Activated CD8-positive, alpha-beta memory T cell treated with anti-CD3 and anti-CD28 coated beads, Interleukin-2, amount 10 ng/mL, durations not matched to agents 7 days and 5 days (primary cell): ENCODE measurements at places on chromosomes 4 and X. TPM values are rescaled to one million over a fixed set of nuclear protein-coding genes. Genes with fewer than 3 reads are reported as not detected.
A peak's percentile ranks its signal among the peaks of the same experiment; 100 is the strongest.

The TEC gene
- 3.0 TPM for total RNA-seq

DNA sequence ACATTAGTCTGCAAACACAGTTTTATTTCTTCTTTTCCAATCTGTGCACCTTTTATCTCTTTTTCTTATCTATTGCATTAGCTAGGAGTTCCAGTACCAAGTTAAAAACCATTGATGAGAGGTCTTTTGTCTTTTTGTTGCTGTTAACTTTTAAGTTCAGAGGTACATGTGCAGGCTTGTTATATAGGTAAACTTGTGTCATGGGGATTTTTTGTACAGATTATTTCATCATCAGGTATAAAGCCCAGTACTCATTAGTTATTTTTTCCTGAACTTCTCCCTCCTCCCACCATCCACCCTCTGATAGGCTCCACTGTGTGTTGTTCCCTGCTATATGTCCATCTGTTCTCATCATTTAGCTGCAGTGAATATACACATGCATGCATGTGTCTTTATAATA is 349.9 kb downstream of the PDHA2 start:
- no peaks in the 10 kb centered on the region for H3K4me1 ChIP-seq
- H3K36me3 ChIP-seq, result no peaks in the 10 kb centered on the region
- no peak overlapping the region for H3K4me3 ChIP-seq
- no peak overlapping the region for H3K27ac ChIP-seq
- DNase-seq, result no peak
- no peaks in the 10 kb centered on the region for H3K27me3 ChIP-seq

DNA sequence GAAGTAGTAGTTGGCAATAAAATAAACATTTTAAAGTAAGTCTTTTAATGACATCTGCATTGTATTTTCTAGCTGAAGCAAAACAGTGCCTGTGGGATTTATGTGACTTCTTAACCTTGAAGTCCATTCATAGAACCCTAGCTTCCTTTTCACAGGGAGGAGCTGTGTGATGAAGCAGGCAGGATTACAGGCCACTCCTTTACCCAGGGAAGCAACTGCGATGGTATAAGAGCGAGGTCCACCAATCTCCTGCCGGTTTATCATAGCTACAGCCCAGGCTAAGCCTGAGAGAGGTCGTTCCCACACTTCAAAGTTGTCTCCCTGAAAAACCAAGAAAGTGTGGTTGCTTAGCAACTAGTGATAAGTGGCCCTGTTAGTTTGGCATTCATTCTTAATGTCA is 7.0 kb downstream of the RPL36A start:
- no peak for DNase-seq
- peaks cover 19% of the 10 kb centered on the region for H3K4me1 ChIP-seq
- peak overlapping the region; percentile 5 for H3K27ac ChIP-seq

DNA sequence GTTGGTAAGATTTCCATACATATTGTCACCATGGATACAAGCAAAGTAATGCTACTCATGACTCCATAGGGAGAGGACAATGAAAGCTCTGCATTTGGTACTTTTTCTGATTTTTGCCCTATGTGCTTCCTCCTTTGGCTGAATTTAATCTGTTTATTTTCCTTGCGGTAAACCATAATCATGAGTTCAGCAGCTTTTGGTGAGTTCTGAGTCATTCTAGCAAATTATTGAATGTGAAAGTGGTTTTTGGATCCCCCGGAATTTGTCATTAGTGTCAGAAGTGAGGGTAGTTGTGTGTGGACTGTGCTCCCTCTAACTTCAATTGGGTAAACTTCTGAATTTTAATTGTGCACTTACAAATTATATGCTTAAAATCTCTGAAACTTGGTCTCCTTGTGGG is 170.3 kb downstream of the MOSPD2 start:
- peaks cover 13% of the 10 kb centered on the region for H3K27me3 ChIP-seq
- DNase-seq, result no peak
- no peaks in the 10 kb centered on the region for H3K36me3 ChIP-seq
- no peak overlapping the region for H3K27ac ChIP-seq
- peaks cover 6% of the 10 kb centered on the region for H3K4me1 ChIP-seq

DNA sequence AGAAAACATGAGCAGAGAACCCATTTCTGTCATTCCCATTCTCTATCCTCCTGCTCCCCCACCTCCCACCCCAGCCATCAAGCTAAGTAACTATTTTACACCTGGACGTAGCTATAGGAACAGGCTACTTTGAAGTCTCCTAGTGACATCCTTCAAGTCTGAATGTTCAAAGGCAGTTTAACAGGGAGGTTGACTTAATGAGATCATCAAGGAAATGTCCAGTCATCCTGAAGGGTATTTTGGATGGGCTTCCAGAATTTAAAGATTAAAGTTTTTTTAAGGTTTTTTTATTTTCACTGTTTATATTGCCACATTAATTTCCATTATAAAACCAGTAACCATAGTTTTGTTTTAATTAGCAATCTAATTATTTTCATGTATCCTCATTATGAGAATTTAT is 41.1 kb downstream of the HPF1 start:
- peaks cover 5% of the 10 kb centered on the region for H3K4me1 ChIP-seq
- H3K27ac ChIP-seq, result no peak overlapping the region
- H3K4me3 ChIP-seq, result no peak overlapping the region

The CENPVL1 gene
- not detected for total RNA-seq

The CXCL1 gene
- total RNA-seq, result not detected

DNA sequence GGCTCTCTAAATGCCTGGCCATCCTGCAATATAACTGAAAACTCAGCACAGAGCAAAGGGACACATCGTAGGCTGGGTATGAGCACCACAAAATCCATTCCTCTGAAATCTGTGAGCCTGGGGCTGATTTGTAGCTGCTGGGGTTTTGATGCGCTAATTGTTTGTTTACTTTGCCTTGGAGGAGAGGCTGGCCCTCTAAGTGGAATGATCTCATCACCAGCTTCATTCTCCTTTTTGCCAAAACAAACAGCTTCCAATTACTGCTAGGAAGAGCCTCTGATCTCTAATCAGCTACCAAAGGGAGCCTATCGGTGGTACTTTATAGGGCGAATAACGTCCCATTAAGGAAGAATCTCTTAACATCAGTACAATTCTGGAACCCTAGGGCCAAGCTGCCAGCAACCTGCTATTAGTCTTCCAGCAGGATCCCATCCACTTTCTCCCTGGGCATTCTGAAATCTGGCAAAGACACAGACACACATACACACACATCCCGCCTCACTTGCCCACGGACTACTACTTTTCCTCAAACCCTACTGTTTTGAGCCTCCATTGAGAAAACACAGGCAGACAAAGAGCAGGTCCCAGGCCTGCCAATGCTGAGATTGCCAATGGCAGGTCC is 5.8 kb downstream of the ANOS1 start:
- DNase-seq, result no peak
- no peaks in the 10 kb centered on the region for H3K36me3 ChIP-seq
- no peaks in the 10 kb centered on the region for H3K4me1 ChIP-seq
- no peak overlapping the region for H3K4me3 ChIP-seq
- H3K27ac ChIP-seq, result no peak overlapping the region

The C4orf36 gene
- total RNA-seq, result not detected

The SLIT2 gene
- total RNA-seq, result not detected

GRCh38 chr4:47612116-47613023 is 127.3 kb downstream of the ATP10D start:
- no peaks in the 10 kb centered on the region for H3K4me1 ChIP-seq
- peaks cover 6% of the 10 kb centered on the region for H3K27me3 ChIP-seq
- H3K4me3 ChIP-seq, result no peak overlapping the region
- no peak overlapping the region for H3K27ac ChIP-seq

DNA sequence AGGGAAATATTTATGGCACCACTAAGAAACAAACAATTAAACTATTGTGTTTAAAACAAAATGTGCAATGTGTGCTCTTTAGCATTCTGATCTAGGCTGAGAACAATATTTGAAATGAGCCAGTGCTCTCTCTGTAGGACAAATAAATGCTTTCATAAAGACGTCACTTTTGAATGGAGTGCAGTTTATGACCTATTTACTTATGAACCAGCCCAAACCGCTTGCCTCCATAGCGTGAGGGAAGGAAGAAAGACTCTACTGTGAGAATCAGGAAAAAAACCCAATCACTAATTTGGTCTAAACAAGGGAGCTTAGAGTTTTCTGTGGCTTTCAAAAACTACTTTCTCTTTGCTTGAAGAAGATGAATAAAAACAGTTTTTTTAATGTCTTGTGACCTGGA is 39.4 kb downstream of the SAT1 start:
- no peak overlapping the region for H3K4me3 ChIP-seq
- H3K4me1 ChIP-seq, result peaks cover 12% of the 10 kb centered on the region
- H3K36me3 ChIP-seq, result no peaks in the 10 kb centered on the region
- no peak overlapping the region for H3K27ac ChIP-seq

DNA sequence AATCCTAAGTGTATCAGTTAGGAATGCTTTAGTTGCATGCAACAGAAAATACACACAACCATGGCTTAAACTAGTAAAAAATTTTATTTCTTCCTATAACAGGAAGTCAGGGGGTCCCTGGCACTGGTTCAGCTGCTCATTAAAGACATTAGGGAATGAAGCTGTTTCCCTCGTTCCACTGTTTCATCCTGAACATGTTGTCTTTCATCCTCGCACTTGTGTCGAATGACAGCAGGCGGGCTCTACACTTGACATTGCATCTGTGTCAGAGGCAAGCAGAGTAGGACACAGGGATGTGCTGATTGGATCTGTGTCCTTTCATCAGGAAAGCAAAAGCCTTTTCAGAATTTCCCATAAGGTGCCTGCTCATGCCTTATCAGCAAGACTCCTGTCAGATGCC is 22.8 kb upstream of the C1QTNF7 start:
- H3K27me3 ChIP-seq, result peaks cover 6% of the 10 kb centered on the region
- H3K4me3 ChIP-seq, result no peak overlapping the region
- peaks cover 21% of the 10 kb centered on the region for H3K4me1 ChIP-seq

The PNMA6F gene
- total RNA-seq, result not detected

- no peaks in the 10 kb centered on the region for H3K36me3 ChIP-seq
- peak within 1 kb of the TSS; percentile 69 for H3K27ac ChIP-seq
- peak; percentile 92 for DNase-seq
- H3K27me3 ChIP-seq, result peaks cover 24% of the 10 kb centered on the region
- H3K4me3 ChIP-seq, result peak within 1 kb of the TSS; percentile 83
Observed at GRCh38 chr4:39638354-39639239, at the start of gene SMIM14. Gene SMIM14 (minus strand): TSS chr4:39638865. CDS start chr4:39605145, 33,720 bp downstream.

The F8A1 gene
- 56.9 TPM for total RNA-seq

- H3K27me3 ChIP-seq, result no peaks in the 10 kb centered on the region
- H3K4me1 ChIP-seq, result no peaks in the 10 kb centered on the region
Observed at GRCh38 chr4:187544461-187545053, 451.0 kb upstream of the ZFP42 start.

The CHRNA9 gene
- not detected for total RNA-seq

The HTN1 gene
- total RNA-seq, result not detected

DNA sequence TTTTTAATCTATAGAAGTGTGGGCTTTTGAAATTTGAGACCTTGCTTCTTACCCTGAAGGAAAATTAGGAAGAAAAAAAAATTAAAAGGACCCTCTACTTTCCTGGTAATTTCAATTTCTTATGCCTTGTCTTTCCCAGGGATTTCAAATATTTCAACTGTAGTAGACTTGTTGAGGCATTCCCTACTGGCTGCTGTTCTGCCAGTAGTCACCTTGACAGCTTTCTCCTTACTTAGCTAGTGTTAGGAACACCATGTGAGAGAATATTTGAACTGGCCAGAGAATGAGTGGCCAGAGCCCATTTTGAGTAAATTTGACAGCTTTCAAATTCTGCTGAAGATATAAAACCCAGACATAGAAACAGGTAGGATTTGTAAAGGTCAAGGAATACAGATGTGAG is 24.0 kb upstream of the GBA3 start:
- no peaks in the 10 kb centered on the region for H3K36me3 ChIP-seq
- H3K4me1 ChIP-seq, result peaks cover 9% of the 10 kb centered on the region
- no peak for DNase-seq
- no peaks in the 10 kb centered on the region for H3K27me3 ChIP-seq

- H3K27me3 ChIP-seq, result peaks cover 2% of the 10 kb centered on the region
- DNase-seq, result no peak
- no peaks in the 10 kb centered on the region for H3K36me3 ChIP-seq
- H3K4me3 ChIP-seq, result no peak overlapping the region
Observed at GRCh38 chr4:82761229-82761628, 37.4 kb downstream of the SCD5 start.

The CXCL9 gene
- total RNA-seq, result 0.07 TPM

The POLN gene
- total RNA-seq, result 5.6 TPM

The PDZD4 gene
- 0.12 TPM for total RNA-seq

DNA sequence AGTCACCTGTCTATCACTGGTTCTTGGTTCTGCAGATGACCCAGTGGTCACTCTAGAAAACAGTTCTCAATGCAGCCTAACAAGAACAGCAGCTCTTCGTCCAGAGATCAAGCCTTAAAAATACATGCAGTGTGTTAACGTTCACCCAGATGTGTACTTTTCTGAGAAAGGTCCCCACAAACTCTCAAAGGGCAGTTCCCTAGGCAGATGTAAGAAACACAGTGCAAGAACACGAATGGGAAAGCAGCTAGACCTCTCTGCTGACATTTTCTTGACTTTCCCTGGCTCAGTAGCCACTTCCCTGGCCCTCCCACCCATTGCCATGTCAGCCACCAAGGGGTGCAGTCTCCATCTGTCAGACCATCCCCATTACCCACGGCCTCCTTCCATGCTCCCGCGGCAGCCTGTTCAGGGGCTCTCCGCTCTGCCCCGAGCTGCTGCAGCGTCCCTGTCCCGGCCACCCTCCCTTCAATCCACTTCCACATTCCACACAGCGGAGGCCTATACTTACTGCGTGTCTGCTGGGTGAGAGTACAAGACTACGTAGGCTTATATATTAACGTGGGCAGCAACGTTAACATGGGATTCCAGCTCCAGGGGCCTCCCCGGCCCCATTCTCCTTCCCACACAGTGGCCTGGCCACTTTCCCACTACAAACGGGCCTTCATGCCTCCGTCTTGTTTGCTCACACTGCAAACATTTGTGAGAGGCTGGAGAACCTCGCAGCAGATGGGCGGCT is 34.3 kb downstream of the IRF2 start:
- peaks cover 47% of the 10 kb centered on the region for H3K4me1 ChIP-seq
- H3K4me3 ChIP-seq, result no peak overlapping the region
- no peak overlapping the region for H3K27ac ChIP-seq

The PARM1 gene
- total RNA-seq, result 0.09 TPM
